ENCODE measurements at places on chromosomes 6 and 20. TPM values are rescaled to one million over a fixed set of nuclear protein-coding genes. Genes with fewer than 3 reads are reported as not detected.
A peak's percentile ranks its signal among the peaks of the same experiment; 100 is the strongest.

DNA sequence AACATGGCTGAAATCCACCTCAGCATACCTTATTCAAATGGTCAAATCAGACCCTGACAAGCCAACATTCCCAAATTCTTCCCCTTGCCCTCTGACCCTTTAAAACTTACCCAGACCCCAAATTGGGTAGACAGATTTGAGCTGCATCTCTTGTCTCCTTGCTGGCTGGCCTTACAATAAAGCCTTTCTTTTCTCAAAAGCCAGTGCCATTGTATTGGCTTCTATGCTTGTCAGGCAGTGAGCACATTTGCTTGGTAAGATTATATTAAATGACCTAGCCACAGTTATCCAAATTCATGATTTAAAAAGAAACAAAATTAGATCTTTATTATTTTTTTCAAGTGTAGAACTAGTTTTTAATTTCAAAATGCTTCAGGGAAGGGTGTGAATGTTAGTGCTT, 67.8 kb upstream of the FAM83B start:
- H3K27ac ChIP-seq = no peak overlapping the region
- no peak overlapping the region for H3K4me3 ChIP-seq
- peaks cover 4% of the 10 kb centered on the region for H3K4me1 ChIP-seq
- no peaks in the 10 kb centered on the region for H3K36me3 ChIP-seq
- no peak for DNase-seq

DNA sequence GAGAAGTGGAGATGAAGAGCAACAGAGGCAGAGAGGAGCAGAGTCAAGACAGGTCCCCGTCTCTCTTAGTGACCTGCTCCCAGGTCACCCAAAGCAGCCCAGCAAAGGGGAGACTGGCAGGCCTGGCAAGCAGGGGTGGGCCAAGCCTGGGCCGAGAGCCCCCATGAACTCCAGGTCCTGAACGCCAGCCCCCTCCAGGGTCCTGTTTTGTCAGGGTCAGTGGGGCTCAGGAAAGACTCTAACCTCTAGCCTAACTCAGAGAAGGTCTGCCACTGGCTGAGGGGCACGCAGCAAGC, 1.2 kb downstream of the NECAB3 start:
- H3K27ac ChIP-seq = peak overlapping the region; percentile 85
- H3K4me1 ChIP-seq = peaks cover 35% of the 10 kb centered on the region
- no peaks in the 10 kb centered on the region for H3K27me3 ChIP-seq
- H3K36me3 ChIP-seq = peaks cover 15% of the 10 kb centered on the region

DNA sequence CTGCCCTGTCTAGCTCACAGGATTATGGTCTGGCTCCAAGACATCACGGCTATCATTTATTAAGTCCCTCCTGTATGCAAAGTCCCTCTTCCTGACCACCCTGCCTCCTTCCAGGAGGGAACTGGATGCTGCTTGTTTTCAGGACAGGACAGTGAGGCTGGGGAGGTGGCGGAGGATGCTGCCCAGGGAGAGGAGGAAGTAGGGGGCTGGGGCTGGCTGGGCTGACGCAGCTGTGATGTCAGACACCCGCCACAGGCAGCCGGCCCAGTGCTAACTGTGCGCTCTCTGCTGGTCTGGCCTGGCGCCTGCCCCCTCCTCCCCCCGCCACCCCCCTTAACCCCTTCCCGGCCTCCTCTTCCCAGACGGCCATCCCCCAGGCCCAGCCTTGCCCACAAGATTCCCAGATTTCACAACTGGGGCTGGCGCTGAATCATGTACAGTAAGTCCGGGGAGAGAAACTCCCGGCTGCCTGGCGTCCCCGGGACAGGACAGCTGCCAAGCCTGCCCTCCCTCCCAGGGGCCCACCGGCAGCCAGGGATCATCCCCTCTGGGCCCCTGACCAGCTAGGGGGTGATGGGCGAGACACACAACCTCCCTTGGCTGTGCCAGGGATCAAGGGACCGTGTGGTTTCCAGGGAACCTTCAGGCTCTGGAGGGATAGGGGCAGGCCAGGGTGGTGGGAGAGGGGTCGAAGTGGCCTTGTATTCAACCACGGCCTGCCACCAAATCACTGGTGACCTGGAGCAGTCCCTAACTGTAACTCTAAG, 118.1 kb downstream of the CEBPB start:
- peaks cover 43% of the 10 kb centered on the region for H3K4me1 ChIP-seq
- peak overlapping the region; percentile 17 for H3K4me3 ChIP-seq
- H3K36me3 ChIP-seq = no peaks in the 10 kb centered on the region
- no peaks in the 10 kb centered on the region for H3K27me3 ChIP-seq
- DNase-seq = no peak
- peak overlapping the region; percentile 96 for H3K27ac ChIP-seq

Gene ENPP3
- total RNA-seq = 0.89 TPM

Gene TP53TG5
- not detected for total RNA-seq

Gene LYRM4
- 35.5 TPM for total RNA-seq

Gene CD40
- 4.3 TPM for total RNA-seq

Gene KCNQ5
- total RNA-seq = 5.2 TPM

Measured in mesothelial cell of epicardium (in vitro differentiated cells).